ENCODE measurements at places on chromosomes 1 and 21. TPM values are rescaled to one million over a fixed set of nuclear protein-coding genes. Genes with fewer than 3 reads are reported as not detected.

Gene PLA2G2D
- total RNA-seq = not detected

- DNase-seq = no peak
Measured at GRCh38 chr1:209224886-209225285, 358.6 kb upstream of the CAMK1G start.

- no peak for DNase-seq
Measured at GRCh38 chr1:156543066-156543465, 29.3 kb downstream of the IQGAP3 start.

DNA sequence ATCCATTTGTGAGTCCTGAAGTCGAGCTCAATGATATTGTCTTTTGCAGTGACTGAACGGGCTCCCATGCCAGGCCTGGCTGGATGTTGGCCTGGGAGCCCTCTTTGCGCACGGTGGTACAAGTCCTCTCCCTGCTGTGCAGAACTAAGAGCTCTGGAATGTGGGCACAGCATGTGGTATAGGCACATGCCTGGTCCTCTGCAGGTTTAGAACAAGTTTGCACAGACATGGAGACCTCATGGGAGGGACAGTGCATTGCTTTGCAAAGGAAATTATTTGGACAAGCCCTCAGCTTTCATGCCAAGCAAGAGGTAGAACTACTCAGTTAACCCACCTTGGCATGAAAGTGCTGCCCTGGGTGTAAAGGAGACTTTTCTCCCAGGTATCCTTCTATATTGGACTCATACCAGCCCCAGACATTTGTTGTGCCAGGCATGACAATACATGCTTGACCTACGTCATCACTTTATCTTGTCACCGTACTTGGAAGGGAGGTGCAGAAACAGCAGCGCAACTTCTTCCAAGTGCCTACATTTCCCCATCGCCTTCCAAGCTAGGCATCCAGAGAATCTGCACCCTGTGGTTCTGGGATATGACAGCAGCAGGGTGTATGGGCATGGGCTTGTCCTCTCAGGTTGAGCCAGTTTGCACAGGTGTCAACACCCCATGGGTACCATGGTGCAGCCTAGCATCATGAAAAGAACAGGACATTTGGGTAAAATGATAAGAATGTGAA, 37.6 kb upstream of the MRPS6 start:
- no peak for DNase-seq

DNA sequence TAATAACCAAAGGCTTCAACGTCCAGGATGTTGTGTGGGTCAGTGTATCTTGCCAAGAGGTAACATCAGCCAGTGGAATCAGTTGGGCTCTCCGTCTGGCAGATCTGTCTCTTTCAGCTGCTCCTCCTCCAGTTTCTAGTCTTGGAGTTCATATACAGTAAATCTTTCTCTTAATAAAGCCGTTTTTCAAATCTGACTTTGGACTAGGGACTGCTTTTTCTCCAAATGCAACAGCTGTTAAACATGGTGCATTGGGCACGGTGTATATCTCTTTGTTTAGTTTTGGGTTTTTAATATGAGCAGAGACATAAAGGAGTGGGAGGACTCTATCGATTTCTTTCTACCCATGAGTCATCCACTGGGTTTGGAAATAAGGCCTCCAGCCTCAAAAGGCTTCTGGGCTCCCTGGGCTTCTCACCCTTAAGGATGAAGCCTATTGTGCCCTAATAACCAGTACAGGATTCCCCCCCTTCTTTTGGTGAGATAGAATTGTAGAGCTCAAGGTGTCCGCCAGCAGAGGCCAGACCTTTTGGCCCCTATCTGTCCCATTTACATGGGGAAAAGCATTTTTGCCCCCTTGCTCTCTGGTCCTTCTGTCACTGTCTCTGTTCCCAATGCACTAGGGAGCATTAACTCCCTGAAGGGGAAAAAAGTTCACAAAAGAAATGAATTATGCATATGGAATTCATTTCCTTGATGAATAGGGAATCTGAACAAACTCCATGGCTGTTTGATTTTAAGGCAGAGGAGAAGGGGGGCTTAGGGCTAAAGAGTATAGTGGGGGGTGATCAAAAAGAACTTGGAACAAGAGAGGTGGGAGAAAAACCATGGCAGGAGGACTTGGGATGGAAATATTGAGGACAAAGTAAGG, 86.0 kb downstream of the PBX1 start:
- DNase-seq = no peak

Gene TCHH
- total RNA-seq = 0.12 TPM
